ENCODE measurements at places on chromosomes 2 and 18. TPM values are rescaled to one million over a fixed set of nuclear protein-coding genes. Genes with fewer than 3 reads are reported as not detected.
A peak's percentile ranks its signal among the peaks of the same experiment; 100 is the strongest.

The ATP6V1C2 gene
- not detected for total RNA-seq

The DUSP19 gene
- total RNA-seq, result 1.4 TPM

GRCh38 chr2:234968631-234969305 is 17.0 kb downstream of the SH3BP4 start:
- H3K4me3 ChIP-seq, result no peak overlapping the region
- no peak overlapping the region for H3K27ac ChIP-seq
- no peak for DNase-seq
- H3K4me1 ChIP-seq, result peaks cover 49% of the 10 kb centered on the region
- no peaks in the 10 kb centered on the region for H3K27me3 ChIP-seq

DNA sequence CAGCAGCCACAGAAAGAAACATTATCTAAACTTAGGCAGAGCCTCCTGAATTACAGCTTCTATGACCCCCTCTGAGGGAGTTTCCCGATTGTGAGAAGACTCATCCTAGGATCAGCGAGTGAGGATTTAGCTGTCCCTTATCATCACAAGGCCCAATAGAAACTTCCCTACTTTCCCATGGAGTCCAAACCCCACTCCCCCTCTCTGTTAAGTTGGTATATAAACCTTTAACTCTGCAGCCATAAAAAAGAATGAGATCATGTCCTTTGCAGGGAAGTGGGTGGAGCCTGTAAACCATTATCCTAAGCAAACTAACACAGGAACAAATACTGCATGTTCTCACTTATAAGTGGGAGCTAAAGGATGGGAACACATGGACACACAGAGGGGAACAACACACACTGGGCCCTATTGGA is 78.8 kb downstream of the MYL12B start:
- peak; percentile 28 for DNase-seq
- no peak overlapping the region for H3K4me3 ChIP-seq
- H3K4me1 ChIP-seq, result 0 out of 2 replicates have a peak, but pooled peaks cover under 1% of the 10 kb centered on the region
- no peaks in the 10 kb centered on the region for H3K27me3 ChIP-seq

DNA sequence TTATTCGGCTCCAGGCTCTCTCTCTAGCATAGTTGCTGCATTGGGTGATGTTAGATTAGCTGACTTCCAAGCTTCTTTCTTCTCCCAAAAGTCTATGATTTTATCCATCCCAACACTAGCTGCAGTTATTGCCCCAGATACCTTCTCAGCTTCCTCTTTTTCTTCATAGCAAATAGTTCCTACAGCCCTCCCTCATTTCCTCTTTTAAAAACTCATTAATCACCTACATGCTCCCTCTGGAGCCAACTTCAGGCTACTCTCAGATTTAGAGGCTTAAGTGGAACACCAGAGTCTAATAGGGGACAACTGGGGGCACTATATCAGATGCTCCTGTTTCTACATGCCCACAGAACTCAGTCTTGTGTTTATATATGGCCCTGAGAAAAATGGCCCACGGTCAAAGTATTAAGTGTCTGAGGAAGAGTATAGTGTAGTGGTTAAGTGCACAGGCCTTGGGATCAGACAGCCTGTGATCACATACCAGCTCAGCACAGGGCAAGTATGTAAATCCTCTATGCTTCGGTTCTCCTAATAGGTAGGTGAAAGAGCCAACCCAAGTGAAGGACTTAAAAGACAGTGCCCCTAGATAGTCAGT is 241.9 kb upstream of the SLC14A2 start:
- no peaks in the 10 kb centered on the region for H3K36me3 ChIP-seq
- no peak overlapping the region for H3K4me3 ChIP-seq
- H3K4me1 ChIP-seq, result no peaks in the 10 kb centered on the region
- no peaks in the 10 kb centered on the region for H3K27me3 ChIP-seq
- DNase-seq, result no peak

GRCh38 chr2:194718881-194719280 is 938.1 kb upstream of the SLC39A10 start:
- no peaks in the 10 kb centered on the region for H3K27me3 ChIP-seq
- no peak for DNase-seq
- H3K4me3 ChIP-seq, result no peak overlapping the region

DNA sequence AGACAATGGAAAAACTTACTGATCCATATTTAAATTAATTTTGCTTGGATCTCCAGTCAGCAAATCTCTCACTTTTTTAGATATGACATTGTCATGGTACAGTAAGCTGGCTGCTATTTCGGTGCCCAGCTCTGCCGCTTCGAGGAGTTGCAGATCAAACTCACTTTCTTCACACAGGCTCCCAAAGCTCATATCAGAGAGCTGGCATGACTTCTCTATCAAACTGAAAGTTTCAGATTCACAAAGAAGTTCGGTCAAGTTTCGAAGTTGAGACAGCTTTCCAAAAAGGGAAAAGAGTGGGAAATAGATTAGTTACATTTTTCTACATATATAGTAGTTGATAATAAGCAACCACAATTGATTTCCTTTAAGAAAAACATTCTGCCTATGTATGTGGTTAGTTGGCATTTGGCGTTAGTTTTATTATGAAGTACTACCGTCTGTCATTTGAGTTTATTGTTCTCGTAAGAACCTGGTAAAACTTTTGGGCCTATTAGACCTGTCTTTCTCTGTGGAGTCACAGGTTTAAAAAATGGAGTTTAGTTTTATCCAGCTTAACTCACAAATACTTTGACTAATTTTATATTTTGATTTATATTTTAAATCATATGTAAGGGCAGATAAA is 118.8 kb downstream of the ABCA12 start:
- no peak for DNase-seq
- no peaks in the 10 kb centered on the region for H3K36me3 ChIP-seq
- H3K4me3 ChIP-seq, result no peak overlapping the region
- H3K27me3 ChIP-seq, result no peaks in the 10 kb centered on the region

DNA sequence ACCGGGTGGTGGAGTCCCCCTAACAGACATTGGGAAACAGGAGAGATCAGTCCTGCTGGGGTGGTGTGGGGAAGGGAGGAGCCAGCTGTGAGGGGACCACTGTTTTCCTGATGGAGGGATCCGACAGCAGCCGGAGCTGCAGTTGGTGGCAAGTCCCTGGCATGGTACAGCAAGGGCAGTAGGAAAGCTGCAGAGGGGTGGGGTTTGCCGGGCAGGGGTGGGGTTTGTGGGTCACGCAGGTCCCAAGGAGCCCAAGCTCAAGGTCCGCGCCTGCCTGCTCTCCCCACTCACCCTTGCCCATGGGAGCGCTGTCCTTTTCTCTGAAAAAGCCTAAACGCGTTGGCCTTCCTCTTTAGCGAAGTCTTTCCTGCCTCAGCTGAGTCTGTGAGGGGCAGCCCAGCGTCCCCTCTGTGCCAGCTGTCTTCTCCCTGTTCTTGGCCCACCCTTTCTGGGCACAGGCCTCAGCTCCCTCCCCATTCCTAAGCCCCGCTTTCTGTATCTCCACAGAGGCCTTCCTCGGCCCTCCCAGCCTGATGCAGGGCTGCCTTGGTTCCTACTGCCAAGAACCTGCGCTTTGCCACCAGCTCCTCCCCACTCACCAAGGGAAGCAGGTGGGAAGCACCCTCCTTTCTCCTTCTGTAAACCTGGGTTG is 29.3 kb upstream of the INHBB start:
- H3K4me3 ChIP-seq, result no peak overlapping the region
- no peaks in the 10 kb centered on the region for H3K36me3 ChIP-seq
- no peak for DNase-seq
- H3K27me3 ChIP-seq, result peaks cover 31% of the 10 kb centered on the region
- no peak overlapping the region for H3K27ac ChIP-seq
- H3K4me1 ChIP-seq, result no peaks in the 10 kb centered on the region

GRCh38 chr2:188819011-188819410 is 155.2 kb upstream of the COL3A1 start:
- DNase-seq, result no peak
- no peak overlapping the region for H3K4me3 ChIP-seq
- no peaks in the 10 kb centered on the region for H3K4me1 ChIP-seq
- H3K36me3 ChIP-seq, result no peaks in the 10 kb centered on the region

GRCh38 chr2:85266146-85267041 is 61.4 kb downstream of the TGOLN2 start:
- peaks cover 18% of the 10 kb centered on the region for H3K4me1 ChIP-seq
- no peak overlapping the region for H3K4me3 ChIP-seq
- H3K27me3 ChIP-seq, result no peaks in the 10 kb centered on the region

- no peak overlapping the region for H3K27ac ChIP-seq
- DNase-seq, result peak; percentile 60
- H3K4me1 ChIP-seq, result peaks cover 7% of the 10 kb centered on the region
These were observed 22.8 kb upstream of the MYO3B start for GRCh38 chr2:170155022-170155722.

All from IMR-90 (cell line).